Smooth muscle cell of the umbilical artery (primary cell): ENCODE measurements at places on chromosomes 12 and 14. TPM values are rescaled to one million over a fixed set of nuclear protein-coding genes. Genes with fewer than 3 reads are reported as not detected.

The PLA2G1B gene
- not detected in 2 replicates for total RNA-seq

The CNTN1 gene
- 3.6 and 11.8 TPM in 2 replicates for total RNA-seq

The OR4Q2 gene
- not detected in 2 replicates for total RNA-seq

The VRTN gene
- not detected in 2 replicates for total RNA-seq

The MGAT4C gene
- under 0.01 and 0.09 TPM in 2 replicates for total RNA-seq

The ANO2 gene
- under 0.01 and 0.23 TPM in 2 replicates for total RNA-seq

The BCL11B gene
- 0.14 and 0.30 TPM in 2 replicates for total RNA-seq

The ZDHHC22 gene
- total RNA-seq: not detected in 2 replicates

The TSPAN11 gene
- total RNA-seq: under 0.01 and 0.69 TPM in 2 replicates

The VPS37B gene
- total RNA-seq: 14.3 and 19.3 TPM in 2 replicates

The RFLNA gene
- 51.7 and 76.1 TPM in 2 replicates for total RNA-seq

The RPS6KA5 gene
- total RNA-seq: 0.30 and 0.46 TPM in 2 replicates

The SPPL3 gene
- total RNA-seq: 6.5 and 8.5 TPM in 2 replicates

The REP15 gene
- total RNA-seq: 2.1 and 5.0 TPM in 2 replicates

The KRT79 gene
- total RNA-seq: not detected in 2 replicates

The PRR13 gene
- 20.2 and 23.7 TPM in 2 replicates for total RNA-seq

The REM2 gene
- 0.14 TPM in 1 of 2 replicates, not detected in the other for total RNA-seq

The LHX5 gene
- total RNA-seq: not detected in 2 replicates

The USP44 gene
- under 0.01 TPM in 1 of 2 replicates, not detected in the other for total RNA-seq

The SLC5A8 gene
- total RNA-seq: not detected in 2 replicates

The MUCL1 gene
- total RNA-seq: not detected in 2 replicates

The HCAR1 gene
- not detected in 2 replicates for total RNA-seq

The CMKLR1 gene
- 0.28 and 0.59 TPM in 2 replicates for total RNA-seq

The ADAM20 gene
- total RNA-seq: 2.4 and 2.5 TPM in 2 replicates

The SLC38A2 gene
- total RNA-seq: 504 and 566 TPM in 2 replicates

The BATF gene
- not detected in 2 replicates for total RNA-seq

The NDRG2 gene
- 0.37 and 0.89 TPM in 2 replicates for total RNA-seq

The SLC16A7 gene
- 16.8 and 39.8 TPM in 2 replicates for total RNA-seq

The KCNMB4 gene
- 2.7 and 3.0 TPM in 2 replicates for total RNA-seq

The TGM1 gene
- total RNA-seq: 0.74 and 2.1 TPM in 2 replicates

The KRT85 gene
- not detected in 2 replicates for total RNA-seq

The RNASE13 gene
- not detected in 2 replicates for total RNA-seq

The ADAM21 gene
- total RNA-seq: 0.30 and 0.37 TPM in 2 replicates
